ENCODE measurements at places on chromosomes 2 and 18.

DNA sequence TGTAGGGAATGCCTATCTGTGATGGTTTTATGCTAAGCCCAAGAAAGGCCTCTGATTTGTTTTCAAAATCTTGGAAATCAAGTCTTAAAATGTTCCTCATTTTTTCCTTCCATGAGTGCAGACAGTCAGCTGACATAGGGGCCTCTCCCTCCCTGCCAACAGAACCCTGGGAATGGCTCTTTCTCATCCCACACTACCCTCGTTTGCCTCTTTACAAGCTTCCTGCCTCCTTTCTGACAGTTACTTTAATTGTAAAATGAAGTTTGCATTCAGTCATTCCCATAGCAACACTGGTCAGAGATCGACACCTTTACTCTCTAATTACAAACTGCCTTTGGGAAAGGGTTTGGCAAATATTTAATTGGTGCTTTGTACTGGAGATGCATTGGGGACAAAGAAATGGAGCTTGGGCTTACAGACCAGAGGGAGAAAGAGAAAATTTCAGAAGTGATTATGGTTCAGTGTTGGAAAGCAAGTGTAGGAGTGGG lies 25.4 kb downstream of the KIF5C start:
- DNase-seq: no peak

GRCh38 chr2:1937066-1937465 lies 192.8 kb upstream of the PXDN start:
- no peak for DNase-seq

- no peak for DNase-seq
These were observed 84.1 kb downstream of the CAPN13 start for GRCh38 chr2:30722936-30723725.

DNA sequence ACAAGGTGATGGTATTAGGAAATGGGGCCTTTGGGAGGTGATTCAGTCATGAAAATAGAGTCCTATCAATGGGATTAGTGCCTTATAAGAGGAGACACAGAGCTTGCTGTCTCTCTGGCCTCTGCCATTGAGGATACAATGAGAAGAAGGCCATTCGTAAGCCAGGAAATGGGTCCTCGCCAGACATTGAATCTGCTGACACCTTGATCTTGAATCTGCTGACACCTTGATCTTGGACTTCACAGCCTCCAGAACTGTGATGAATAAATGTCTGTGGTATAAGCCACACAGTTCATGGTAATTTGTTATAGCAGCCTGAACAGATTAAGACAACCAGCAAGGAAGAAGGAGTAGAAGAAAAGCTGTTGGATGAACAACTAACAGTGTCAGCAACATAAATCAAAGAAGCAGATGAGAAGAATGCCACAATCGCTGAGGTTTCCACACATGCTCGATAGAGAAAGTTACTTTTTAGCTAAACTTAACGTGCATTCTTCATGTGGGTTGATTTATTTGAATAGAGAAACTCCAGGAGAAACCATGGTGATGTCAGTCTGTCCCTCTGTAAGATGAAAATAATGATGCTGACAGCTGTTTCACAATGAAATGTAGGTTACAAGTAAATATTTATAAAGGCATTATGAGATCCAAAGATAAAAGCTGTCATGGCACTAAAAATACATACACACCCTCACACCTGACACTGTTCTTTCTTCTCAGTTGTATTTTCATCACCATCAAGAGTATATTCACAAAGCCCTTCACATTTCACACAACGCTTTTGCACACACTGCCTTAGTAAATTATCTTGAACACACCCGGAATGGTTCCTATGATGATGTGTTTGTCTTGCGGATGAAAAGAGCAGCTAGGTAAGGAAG lies 153.7 kb upstream of the NCK2 start:
- DNase-seq: no peak

DNA sequence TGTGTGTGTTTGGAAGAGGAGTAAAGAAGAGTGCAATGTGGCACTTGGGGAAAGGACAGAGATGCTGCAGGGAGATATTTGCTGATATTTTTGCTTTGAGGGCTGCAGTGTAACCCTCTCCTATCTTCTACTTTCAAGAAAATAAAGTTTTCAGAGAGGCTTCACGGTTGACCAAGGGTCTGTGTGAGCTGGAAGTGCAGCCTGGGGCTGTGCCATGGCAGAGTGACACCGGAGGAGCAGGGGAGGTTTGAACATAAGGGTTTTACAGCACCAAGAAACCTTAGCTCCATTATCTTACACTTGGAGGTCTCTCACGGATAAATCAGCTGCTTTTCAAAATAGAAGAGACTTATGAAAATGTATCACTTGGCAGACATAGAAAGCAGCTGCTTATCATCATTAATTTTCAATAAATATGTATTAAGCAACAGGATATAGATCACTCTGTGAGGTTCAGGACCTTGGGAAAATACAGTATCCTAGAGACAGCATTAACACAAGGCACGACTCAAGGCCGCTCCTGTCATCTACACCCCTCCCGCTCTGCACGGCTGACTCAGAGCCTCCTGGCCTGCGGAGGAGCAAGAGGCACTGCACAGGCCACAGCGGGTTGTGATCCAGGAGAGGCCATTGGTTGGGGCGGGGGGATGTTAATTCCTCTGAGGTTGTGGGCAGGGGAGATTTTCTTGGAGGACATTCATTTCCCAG lies 127.8 kb downstream of the COPS8 start:
- no peak for DNase-seq

DNA sequence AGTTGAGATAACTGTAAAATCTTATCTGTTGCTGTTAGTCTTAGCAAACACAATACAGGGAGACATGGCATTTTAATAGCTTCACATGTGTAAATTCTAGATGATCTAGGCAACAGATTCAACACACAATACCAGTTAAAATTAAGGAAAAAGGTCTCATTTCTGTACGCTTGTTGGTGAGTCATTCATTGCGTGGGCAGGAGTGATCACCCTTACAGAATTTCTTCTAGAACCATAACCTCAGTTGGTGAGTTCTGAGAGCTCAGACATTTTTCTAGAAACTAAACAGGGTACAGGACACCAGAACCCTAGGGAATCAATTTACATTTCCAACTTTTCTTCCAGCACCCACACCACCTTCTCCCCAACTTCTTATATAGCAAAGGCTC lies 81.9 kb downstream of the SLC8A1 start:
- peak; percentile 1 for DNase-seq

DNA sequence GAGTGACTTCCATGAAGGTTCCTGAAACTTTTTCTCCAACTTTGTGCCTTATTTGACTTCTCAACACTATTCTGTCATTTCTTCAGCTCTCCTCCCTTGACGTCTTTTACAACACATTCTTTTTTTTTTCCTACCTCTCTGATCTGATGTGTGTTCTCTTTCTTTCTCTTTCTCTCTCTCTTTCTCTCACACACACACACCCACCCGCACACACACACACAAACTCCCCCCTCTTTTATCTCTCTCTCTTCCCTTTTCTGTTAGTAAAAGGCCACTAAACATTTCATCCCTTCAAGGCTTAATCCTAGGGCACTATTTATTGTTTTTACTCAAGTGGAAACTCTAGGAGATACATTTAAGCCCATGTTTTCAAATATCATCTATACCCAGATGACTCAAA lies 107.8 kb upstream of the CNTNAP5 start:
- DNase-seq: no peak

- DNase-seq: no peak
These were observed 116.2 kb downstream of the EML6 start for GRCh38 chr2:54839461-54840255.

GRCh38 chr2:69950241-69950640 lies 11.2 kb downstream of the ASPRV1 start:
- DNase-seq: no peak

- DNase-seq: no peak
These were observed 180.5 kb downstream of the AGPS start for GRCh38 chr2:177573120-177573519.

DNA sequence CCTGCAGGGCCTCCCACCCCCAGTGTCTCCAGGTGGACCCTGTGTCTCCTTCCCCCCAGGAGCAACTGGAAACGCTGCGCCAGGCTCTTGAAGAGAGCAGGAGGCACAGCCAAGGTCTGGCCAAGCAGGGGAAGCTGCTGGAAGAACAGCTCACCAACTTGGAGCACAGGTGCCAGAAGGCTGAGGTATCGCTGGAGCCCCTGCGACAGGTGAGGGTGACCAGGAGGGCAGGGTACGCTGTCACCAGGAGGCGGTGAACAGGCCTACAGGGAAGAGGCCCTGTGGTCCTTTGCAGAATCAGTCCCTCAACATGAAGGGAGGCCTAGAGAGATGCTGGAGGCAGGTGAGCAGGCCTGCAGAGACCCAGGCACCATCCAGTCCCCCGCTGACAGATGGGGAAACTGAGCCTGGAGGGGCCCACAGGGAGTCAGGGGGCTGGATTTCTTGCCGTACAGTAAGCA lies 15.6 kb upstream of the SNED1 start:
- DNase-seq: no peak

DNA sequence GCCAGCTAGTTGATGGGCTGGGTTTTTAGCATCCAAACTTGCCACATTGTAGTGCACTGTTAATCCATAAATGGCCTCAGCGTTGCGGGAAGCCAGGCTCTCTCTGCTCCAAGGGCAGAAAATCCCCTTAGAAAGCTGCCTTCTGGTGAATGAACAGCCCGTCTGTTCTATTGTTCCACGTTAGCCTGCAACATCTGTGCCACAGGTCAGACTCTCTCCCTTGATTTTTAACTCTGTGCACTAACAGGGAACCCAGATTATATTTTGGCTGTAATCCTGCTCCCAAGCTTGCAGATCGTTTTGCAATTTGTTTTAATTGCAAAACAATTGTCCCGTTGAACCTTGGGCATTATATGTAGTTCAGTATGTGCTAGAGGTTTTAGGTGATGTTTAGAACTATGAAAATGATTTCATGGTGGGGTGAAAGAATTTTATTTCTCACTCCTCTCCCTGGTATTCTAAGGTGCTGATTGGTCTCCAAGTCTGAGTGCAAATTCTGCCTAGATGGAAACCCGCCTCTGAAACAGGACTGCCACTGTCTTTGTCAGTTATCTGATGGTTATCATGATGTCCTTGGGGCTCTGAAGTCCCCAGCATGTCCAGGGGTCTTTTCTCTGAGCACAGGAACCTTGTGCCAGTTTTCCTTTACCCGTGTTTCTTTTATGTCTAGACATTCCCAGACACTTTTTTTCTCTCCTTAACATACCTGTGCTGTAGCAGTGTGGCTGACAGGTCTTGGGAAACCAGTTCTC lies 106.6 kb downstream of the MAP4K4 start:
- DNase-seq: no peak

GRCh38 chr2:192030289-192030688 lies 164.4 kb downstream of the TMEFF2 start:
- no peak for DNase-seq

- DNase-seq: no peak
These were observed 911.4 kb upstream of the ZEB2 start for GRCh38 chr2:145431181-145431951.

GRCh38 chr2:96622544-96622943 lies 15.6 kb downstream of the KANSL3 start:
- DNase-seq: no peak

GRCh38 chr2:47031909-47032668 lies 116.5 kb upstream of the MCFD2 start:
- no peak for DNase-seq

DNA sequence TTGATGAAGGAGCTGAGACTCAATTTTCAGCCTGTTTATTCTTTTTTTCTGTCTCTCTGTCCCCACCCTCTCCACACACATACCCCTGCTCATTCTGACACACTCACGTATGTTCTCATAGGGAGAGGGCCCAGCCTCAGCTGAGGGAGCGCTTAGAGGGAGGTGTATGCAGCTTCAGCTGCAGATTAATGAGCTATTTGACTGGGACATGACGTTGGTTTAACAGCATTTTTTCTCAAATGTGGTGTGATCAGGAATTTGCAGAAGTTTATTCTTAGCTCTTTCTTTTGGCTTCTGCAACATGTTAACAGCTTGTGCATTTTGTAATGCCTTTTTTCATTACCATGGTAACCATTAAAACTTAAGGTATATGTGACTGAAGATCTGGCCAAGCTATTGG lies 1547.1 kb upstream of the PIK3C3 start:
- no peak for DNase-seq

GRCh38 chr2:119820275-119820674 lies 60.6 kb downstream of the PTPN4 start:
- DNase-seq: no peak

GRCh38 chr2:146701183-146701582 lies 1143.6 kb upstream of the ACVR2A start:
- peak; percentile 12 for DNase-seq

DNA sequence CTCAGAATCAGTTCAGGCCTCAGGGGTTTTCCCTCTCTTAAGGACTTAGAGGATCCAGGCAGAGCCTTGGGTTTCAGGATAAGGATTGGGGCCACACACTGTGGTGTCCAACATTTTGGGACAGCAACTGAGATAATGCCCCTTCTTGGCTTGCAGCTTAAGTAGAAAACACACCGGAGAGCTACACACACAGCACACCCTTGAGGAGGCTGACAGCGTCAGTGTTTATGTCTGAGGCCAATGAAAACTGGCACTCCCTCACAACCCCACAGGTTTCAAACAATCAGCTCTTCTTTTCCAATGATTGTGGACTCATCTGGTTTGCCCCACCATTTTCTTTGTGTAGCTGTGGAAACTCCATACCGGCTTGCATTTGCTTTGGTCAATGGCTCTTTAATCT lies 257.7 kb downstream of the CDCA7 start:
- no peak for DNase-seq

- no peak for DNase-seq
These were observed 3.1 kb upstream of the ZEB2 start for GRCh38 chr2:144522897-144523595.

DNA sequence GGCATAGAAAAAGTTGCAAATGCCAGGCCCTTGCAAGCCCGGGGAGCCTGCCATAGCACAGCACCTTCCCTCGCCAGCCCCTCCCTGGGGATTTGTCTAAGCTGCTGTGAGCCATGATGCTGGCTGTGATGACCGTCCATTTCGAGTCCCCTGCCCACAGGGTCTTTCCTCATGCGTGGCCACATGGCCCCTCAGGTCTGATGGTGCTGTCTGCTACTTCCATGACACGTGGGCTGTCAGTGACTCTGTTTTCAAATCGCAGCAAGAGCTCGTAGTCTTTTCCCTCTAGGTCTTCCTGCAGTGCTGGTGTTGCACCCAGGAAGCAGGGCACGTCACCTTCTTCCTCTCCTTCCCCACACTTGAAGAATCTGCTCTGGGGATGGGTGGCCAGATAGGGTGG lies 15.5 kb upstream of the GNAL start:
- no peak for DNase-seq

DNA sequence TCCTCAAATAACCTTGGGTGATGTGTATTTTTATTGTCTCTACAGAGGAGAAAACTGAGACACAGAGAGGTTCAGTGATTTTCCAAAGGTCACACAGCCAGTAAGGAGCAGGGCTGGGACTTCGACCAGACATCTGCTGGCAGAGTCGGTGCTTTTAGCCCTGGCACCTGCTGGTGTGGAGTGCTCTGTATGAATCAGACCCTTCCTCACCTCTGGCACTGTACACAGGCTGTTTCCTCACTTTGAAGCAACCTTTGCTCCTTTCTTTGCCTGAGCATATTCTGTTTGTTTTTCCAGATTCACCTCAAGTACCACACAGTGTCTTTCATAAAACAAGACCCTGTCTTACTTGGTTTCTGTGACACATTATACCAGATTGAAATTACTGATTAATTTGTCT lies 107.9 kb downstream of the DPP10 start:
- no peak for DNase-seq

GRCh38 chr2:105872142-105872728 lies 127.5 kb downstream of the NCK2 start:
- DNase-seq: peak; percentile 33

- no peak for DNase-seq
These were observed 289.4 kb upstream of the MEX3C start for GRCh38 chr18:51486735-51487366.
